ENCODE measurements at places on chromosomes 6 and 20.

GRCh38 chr6:11245381-11246256 is 13.2 kb upstream of the NEDD9 start:
- DNase-seq: peak; percentile 74

- DNase-seq: no peak
These were observed 2.0 kb downstream of the MMP9 start for GRCh38 chr20:46010491-46011391.

DNA sequence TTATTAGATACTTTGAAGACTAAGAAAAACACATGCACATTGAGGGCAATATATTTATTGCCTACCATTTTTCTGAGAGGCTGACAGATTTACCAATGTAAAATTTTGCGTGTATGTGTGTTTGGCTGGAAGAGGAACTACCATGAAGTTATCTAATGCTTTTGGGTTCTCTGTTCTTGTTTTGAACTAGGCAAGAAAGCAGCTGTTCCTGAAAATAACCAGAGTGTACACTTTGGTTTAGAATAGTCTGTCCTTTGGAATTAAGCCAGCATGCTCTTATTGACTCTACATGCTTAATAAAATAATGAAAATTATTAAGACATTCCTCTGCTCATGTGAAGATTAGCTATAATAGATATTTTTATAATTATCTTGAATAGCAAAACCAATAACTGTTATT is 129.2 kb downstream of the MYB start:
- DNase-seq: no peak

DNA sequence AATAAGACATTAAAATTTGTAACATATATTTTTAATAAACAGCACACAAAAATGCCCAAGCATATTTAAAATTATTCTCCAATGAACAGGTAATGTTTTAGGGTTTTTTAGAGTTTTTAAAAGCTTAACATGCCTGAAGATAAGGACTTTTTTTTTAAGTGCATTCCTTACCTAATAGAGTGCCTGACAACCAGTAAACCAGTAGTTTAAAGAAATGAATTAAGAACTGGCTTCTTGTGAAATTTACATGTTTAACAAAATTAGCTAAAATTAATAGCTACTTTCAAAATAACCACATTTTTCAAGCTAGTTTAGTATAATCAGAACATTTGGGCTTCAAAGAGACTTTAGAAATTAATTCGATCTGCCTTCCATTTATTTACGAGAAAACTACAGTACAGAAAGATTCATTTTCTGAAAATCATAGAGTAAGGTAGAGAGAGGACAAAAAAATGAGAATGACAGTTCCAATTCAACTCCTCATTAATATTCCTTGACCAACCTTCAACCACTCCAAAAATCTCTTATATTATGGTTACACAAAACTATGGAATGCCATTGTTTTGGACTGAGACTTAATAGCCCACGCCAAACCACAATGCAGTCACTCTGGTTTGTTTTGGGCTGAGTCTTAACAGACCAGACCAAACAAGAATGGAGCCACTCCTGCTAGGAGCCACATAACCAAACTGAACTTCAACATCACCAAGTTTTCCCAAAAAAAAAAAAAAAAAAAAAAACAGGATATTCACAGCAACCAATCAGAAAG is 5.7 kb upstream of the PLN start:
- peak; percentile 54 for DNase-seq

DNA sequence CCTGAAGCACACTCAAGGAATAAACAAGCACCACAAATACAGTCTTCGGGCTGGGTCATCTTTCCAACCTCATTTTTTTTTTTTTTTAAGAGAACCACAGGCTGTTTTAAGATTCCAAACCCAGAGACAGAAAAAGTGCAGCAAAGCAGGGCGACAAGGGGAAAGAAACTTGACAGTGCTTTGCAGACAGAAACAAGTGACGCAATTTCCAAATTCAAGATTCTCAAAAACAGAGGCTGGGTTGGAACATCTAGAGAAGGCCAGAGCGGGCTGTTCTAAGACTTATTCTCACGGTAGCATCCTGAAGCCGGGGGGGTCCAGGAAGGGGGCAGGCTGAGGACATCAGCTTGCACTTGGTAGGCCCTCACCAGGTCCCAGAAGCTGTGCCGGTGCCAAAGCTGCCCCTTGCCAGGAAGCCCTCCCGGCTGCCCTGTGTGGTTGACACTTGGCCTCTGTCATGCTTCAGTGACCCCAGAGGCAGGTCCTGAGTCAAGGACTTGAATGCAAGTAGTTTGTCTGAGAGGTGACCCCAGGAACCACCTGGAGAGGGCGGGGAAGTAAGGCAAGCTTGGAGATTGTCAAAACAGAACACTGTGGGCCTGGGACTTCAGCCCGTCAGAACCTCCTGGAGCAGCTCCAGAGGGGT is 50.5 kb downstream of the BMP7 start:
- no peak for DNase-seq

- DNase-seq: peak; percentile 94
These were observed 175.9 kb downstream of the SOX4 start for GRCh38 chr6:21769405-21769861.

GRCh38 chr6:52696418-52696817 is 25.5 kb downstream of the TMEM14A start:
- no peak for DNase-seq

DNA sequence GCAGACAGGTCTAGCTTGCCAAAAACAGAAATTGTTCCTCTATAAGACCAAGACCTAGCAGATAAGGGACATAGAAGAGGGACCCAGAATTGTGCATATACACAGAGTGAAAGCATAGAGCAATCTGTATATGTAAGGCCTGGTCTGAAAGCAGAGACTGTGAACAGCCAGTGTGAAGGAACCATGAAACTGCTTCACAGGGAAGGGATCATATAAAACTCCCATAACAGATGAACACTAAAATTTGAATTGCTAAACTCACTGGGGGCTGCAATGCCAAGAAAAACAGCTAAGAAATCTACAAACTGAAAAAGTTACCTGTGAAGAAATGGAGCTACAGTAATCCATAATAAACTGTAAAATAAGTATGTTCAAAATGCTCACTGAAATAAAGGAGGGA is 7.0 kb downstream of the ZUP1 start:
- no peak for DNase-seq

GRCh38 chr20:32183947-32184635 is 23.5 kb downstream of the PLAGL2 start:
- DNase-seq: no peak
